Sigmoid colon (tissue), 7 donors: ENCODE measurements at places on chromosomes 1 and 21. TPM values are rescaled to one million over a fixed set of nuclear protein-coding genes. Genes with fewer than 3 reads are reported as not detected.

The AGMAT gene
- 0.14 TPM for total RNA-seq

The CIART gene
- total RNA-seq = 15.3 TPM

The HLX gene
- 53.5 TPM for total RNA-seq

The GNAT2 gene
- not detected for total RNA-seq

The SUSD4 gene
- 0.82 TPM for total RNA-seq

The PIK3R3 gene
- total RNA-seq = 6.2 TPM

The SMPDL3B gene
- not detected for total RNA-seq

The VANGL2 gene
- 3.8 TPM for total RNA-seq

The RGL1 gene
- total RNA-seq = 27.1 TPM

The GLIS1 gene
- total RNA-seq = 0.83 TPM

The FNDC5 gene
- 0.66 TPM for total RNA-seq

The SLC6A17 gene
- total RNA-seq = 0.41 TPM
